GM12864 (cell line): ENCODE measurements at places on chromosomes 13 and 19.

- DNase-seq, result no peak
These were observed 22.1 kb downstream of the PLEKHF1 start for GRCh38 chr19:29687244-29687896.

DNA sequence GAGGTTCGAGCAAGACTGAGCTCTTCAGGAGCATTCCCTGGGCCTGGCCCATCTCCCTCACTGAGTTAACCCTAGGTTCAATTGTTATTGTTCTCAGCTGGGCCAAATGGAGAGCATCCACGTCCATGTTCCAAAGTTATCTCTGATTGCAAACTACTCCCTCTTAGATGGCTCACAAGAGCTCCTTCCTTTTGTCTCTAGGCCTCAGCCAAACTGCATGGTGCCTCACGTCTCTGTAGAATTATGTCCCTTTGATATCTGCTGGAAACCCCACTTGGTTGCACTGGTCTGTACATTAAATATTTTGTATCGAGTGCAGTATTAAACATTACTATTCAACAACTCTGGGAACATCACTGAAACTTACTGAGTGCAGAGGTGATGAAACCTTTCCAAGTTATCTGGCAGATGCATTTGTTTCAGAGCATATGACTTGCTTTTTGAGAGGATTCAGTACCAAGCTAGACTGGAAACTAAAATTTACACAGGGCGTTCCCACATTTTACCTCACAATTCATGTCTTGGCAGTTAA, 38.1 kb downstream of the DOCK9 start:
- no peak for DNase-seq

DNA sequence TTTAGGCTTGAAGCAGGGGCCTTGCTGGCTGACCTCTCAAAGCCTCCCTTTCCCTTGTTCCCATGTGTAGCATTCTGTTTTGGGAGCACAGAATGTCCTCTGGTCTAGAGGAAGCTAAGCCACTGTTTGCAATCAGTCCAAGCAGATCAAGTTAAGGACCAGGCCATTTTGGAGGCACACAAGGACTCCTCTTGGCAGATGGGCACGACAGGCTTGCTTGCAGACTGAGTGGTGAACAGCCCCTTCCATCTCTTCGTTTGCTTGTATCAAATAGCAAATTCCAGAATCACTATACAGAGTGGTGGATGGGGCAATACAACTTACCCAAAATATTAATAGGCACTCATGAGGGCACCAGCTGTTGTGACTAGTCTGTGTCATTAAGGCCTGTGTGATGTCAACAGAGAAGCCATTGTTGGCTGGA, 215.5 kb upstream of the SERP2 start:
- no peak for DNase-seq

GRCh38 chr13:57056601-57057180, 84.0 kb upstream of the PRR20A start:
- no peak for DNase-seq

- no peak for DNase-seq
These were observed 75.2 kb upstream of the MIR17HG start for GRCh38 chr13:91272235-91272777.

DNA sequence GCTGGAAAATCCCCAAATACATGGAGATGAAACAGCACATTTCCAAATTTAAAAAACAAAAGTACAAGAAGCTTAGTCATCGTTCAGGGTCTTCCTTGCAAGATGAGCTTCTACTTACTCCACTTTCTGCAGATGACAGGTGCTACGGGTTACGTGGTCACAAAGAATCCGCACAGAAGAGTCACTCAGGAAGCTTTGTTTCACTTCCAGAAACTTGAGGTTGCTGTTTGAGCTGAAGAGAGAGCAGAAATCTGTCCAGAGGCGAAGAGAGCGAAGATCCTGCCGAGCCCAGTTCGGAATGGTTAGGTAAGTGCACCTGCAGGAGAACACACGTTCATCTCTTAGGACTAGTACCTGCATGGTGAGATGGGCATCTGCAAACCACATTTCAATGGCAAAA, 9.4 kb downstream of the NLRP7 start:
- DNase-seq, result peak; percentile 90

DNA sequence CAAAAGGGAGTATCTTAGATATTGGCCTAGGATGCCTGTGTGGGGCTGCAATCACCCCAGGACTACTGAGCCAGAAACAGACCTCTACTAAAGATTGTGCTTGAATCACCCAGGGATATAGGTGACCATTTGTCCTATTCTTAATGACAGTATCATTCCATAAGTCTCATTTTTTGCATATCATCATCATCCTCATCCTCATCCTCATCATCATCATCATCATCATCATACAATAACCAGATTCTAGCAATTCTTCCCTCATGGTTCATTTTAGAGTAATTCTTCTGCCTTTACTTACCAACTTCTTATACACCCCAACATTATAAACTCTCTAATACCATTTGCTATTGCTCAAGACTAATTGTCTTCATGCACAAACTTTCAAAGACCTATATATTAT, 226.6 kb downstream of the B3GLCT start:
- DNase-seq, result no peak

DNA sequence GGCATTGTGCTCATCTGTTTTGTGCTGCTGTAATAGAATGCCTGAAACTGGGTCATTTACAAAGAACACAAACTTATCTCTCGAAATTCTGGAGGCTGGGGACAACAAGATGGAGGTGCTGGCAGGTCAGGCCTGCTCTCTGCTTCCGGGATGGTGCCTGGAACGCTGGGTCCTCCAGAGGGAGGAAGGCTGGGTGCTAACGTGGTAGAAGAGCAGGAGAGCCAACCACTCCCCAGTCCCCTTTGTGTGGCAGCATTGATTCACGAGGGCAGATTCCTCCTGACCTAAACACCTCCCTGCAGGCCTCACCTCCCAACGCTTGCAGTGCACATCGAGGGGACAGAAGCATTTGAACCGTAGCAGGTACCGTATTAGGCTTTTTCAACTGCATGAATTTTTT, 34.1 kb upstream of the TFDP1 start:
- no peak for DNase-seq

- no peak for DNase-seq
These were observed 648.3 kb upstream of the ARGLU1 start for GRCh38 chr13:107216046-107216755.

- DNase-seq, result no peak
These were observed 61.2 kb downstream of the WASF3 start for GRCh38 chr13:26618726-26619125.

- no peak for DNase-seq
These were observed 15.0 kb downstream of the PAK4 start for GRCh38 chr19:39140594-39140993.
